Prostate gland (tissue), 2 donors: ENCODE measurements at places on chromosomes 1 and 21. TPM values are rescaled to one million over a fixed set of nuclear protein-coding genes. Genes with fewer than 3 reads are reported as not detected.

FCRL5 gene
- total RNA-seq, result 1.3 TPM

GPR25 gene
- total RNA-seq, result 1.2 TPM

YRDC gene
- 23.7 TPM for total RNA-seq

INAVA gene
- total RNA-seq, result 7.4 TPM

DTL gene
- total RNA-seq, result 7.1 TPM

CYP4A22 gene
- not detected for total RNA-seq

IVL gene
- 0.46 TPM for total RNA-seq

LCE1B gene
- 0.51 TPM for total RNA-seq

ZMYND12 gene
- total RNA-seq, result 12.7 TPM

IL19 gene
- not detected for total RNA-seq

PDZK1 gene
- total RNA-seq, result not detected

HSF2BP gene
- total RNA-seq, result 3.2 TPM

PADI3 gene
- total RNA-seq, result 0.18 TPM

GJC2 gene
- 1.9 TPM for total RNA-seq

BCAR3 gene
- total RNA-seq, result 52.8 TPM

CACNA1S gene
- not detected for total RNA-seq

LCE6A gene
- not detected for total RNA-seq

KCNJ6 gene
- total RNA-seq, result 0.36 TPM

CREB3L4 gene
- 109 TPM for total RNA-seq

DEPDC1 gene
- total RNA-seq, result 0.46 TPM

LEFTY2 gene
- not detected for total RNA-seq

TMEM200B gene
- 58.0 TPM for total RNA-seq

VANGL2 gene
- total RNA-seq, result 13.6 TPM

CFAP141 gene
- total RNA-seq, result not detected

IFNLR1 gene
- total RNA-seq, result 9.2 TPM

HCRTR1 gene
- total RNA-seq, result not detected

DIPK1A gene
- 9.2 TPM for total RNA-seq

FMN2 gene
- 4.8 TPM for total RNA-seq

TMIGD3 gene
- 11.4 TPM for total RNA-seq
